ENCODE measurements at places on chromosomes 1 and 21.

DNA sequence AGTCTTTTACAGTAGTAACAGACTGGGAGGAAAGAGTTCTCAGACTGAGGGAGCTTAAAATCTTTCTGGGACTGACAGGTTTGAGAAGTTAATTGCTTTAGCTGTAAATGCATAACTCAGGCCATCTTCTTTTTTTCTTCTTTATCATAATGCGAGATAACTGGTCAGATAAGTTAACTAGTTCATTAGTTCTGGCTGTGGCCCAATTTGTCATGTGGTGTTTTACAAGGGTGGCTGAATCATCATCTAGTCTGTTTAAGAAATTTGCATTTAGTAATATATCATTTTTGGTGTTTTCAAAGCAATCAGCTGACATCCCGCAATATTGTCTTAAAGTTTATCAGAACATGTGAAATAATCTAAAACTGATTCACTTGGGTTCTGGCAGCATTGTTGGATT, 14.0 kb downstream of the HSD3B2 start:
- DNase-seq, result no peak

GRCh38 chr1:75257424-75257823, 123.2 kb downstream of the LHX8 start:
- DNase-seq, result no peak

GRCh38 chr1:227268943-227269342, 49.3 kb downstream of the CDC42BPA start:
- DNase-seq, result no peak

DNA sequence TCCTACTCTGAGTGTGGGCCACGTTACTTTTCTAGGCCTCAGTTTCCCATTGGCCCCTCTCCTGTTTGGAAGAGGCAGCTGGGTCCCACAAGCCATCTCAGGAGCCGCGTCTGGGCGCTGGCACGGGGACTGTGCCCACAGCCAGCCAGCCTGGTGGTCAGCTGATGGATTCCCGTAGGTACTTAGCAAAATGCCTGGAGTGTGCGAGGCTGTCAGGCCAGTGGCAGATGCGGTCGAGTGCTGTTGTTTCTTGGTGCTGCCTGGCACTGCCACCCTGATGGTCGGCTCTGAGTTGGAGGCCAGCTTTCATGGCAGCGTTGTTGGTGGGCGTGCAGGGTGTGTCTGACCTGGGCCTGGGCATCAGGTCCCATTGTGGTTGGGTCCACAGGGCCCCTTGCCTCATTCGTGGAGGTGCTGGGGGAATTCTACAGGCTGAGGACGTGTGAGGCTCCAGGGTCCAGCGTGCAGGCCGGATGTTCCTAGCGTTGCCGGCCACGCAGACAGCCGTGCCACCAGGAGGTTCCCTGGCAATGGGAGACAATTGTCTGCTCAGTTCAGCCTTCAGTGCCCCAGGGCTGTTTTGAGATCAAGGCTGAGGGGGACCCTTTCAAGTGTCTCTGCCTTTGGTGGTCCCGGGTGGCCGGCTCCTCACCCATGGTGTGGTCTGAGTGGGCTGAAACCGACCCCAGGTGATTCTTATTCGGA, 20.9 kb downstream of the SKI start:
- no peak for DNase-seq

- DNase-seq, result no peak
Measured at GRCh38 chr1:107138166-107138565, 2.7 kb upstream of the NTNG1 start.

- no peak for DNase-seq
Measured at GRCh38 chr1:20199403-20199802, 13.1 kb upstream of the PLA2G2C start.

Measured in tibial nerve (tissue), 4 donors.